ENCODE measurements at places on chromosomes 7 and 10.

DNA sequence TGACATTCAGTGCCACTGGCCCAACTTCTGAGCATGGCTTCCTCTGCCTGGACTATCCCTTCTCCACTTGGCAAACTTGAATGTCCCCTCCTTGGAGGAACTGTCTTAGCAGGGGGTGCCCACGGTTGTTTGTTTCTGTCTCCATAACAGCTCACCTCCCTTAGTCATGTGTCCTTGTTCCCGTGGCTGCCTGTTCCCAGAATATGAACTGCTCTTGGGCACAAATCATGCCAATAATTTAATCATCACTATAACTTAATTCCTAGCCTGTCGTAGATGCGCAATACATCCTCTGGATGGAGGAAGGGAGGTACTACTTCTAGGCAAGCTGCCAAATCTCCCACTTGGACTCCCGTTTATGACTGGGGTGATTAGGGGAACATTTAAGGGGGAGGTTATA is 173.1 kb downstream of the MYOF start:
- DNase-seq, result no peak

DNA sequence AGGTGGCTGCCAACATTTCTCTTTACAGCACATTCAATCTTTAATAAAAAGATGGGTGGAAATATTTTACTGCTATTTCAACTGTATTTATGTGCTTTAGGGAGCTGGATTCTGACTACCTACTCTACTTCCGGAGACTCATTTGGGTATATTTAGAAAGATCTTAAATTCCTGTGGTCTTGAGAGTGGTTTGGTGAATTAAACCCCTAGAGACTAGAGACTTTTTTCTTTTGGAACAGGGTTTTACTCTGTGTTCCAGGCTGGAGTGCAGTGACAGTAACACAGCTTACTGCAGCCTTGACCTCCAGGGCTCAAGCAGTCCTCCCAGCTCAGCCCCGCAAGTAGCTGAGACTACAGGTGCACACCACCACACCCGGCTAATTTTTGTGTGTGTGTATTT is 79.0 kb upstream of the HABP2 start:
- no peak for DNase-seq

DNA sequence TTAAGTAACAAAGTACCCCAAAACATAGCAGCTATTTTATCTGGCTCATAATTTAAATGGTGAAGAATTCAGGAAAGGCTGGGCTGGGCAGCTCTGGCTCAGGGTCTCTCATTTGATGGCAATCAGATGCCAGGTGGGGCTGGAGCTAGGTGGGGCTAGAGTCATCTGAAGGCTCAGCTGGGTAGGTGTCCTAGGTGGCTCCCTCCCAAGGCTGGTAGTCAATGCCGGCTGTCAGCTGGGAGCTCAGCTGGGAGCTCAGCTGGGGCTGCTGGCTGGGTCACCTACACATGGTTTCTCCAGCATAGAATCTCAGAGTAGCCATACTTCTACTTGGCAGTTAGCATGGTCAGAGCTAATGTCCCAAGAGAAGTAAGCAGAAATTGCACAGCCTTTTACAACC is 34.1 kb downstream of the OSBPL3 start:
- DNase-seq, result no peak

GRCh38 chr7:54722026-54722425 is 37.0 kb downstream of the SEC61G start:
- no peak for DNase-seq

DNA sequence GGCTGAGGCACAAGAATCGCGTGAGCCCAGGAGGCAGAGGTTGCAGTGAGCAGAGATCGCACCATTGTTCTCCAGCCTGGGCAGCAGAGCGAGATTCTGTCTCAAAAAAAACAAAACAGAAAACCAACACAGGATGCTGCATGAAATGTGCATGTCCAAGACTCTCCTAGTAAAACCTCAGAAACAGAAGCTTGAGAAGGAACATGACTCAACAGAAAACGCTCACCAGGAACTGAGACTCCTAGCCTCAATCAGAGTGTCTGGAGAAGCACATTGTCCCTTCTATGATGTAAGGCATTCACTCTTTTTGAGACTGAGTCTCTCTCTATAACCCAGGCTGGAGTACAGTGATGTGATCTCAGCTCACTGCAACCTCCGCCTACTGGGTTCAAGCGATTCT is 168.3 kb downstream of the MYOF start:
- DNase-seq, result no peak

GRCh38 chr7:47577321-47577919 is 4.5 kb downstream of the TNS3 start:
- no peak for DNase-seq

DNA sequence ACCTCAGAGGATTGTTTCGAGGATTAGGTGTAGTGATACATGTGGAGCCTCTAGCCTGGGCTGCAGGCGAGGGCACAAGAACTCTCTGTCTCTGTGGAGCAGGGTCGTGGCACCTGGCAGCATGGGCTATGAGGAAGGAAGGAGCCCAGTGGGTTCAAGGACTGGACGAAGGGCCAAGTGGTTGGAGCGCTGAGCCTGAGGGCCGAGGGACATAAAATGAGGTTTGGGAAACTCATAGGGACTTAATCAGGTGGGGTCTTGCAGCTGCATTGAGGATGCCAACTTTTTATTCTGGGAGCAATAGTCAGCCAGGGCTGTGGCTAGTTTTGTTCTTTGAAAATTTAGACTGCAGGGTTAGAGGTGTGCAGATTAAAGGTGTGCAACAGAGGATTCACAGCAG is 33.0 kb upstream of the ZNF32 start:
- no peak for DNase-seq

DNA sequence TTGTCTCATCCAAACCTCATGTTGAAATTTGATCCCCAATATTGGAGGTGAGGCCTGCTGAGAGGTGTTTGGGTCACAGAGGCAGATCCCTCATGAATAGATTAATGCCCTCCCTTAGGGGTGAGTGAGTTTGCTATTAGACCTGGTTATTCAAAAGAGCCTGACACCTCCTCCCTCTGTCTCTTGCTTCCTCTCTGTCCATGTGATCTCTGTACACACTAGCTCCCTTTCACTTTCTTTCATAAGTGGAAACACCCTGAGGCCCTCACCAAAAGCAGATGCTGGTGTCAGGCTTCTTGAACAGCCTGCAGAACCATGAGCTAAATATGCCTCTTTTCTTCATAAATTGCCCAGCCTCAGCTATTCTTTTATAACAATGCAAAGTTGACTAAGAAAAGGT is 447.1 kb downstream of the MDFIC start:
- no peak for DNase-seq
